ENCODE measurements at places on chromosomes 16 and 17.

- no peak for DNase-seq
These were observed 2.2 kb upstream of the DLX4 start for GRCh38 chr17:49966767-49967166.

DNA sequence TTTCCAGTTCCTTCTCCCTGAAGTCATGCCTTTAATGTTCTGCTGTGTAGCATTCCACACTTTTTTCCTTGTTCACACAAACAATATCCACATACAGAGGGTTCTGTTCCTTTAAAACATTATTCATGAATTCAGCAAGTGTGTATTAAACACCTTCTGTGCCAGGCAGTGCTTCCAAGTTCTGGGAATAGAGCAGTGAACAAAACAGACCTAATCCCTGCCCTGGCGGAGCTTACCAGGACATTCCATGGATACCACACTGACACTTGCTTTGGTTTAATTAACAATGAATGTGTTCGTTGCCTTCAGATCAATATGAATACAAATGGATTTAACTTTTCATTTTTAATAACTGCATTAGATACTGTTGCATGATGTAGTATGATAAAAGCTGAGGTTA lies 57.9 kb upstream of the CLEC19A start:
- DNase-seq = no peak

- no peak for DNase-seq
These were observed 128.4 kb upstream of the TNRC6C start for GRCh38 chr17:77829843-77830799.

- DNase-seq = no peak
These were observed 41.2 kb upstream of the HAS3 start for GRCh38 chr16:69064124-69064763.

DNA sequence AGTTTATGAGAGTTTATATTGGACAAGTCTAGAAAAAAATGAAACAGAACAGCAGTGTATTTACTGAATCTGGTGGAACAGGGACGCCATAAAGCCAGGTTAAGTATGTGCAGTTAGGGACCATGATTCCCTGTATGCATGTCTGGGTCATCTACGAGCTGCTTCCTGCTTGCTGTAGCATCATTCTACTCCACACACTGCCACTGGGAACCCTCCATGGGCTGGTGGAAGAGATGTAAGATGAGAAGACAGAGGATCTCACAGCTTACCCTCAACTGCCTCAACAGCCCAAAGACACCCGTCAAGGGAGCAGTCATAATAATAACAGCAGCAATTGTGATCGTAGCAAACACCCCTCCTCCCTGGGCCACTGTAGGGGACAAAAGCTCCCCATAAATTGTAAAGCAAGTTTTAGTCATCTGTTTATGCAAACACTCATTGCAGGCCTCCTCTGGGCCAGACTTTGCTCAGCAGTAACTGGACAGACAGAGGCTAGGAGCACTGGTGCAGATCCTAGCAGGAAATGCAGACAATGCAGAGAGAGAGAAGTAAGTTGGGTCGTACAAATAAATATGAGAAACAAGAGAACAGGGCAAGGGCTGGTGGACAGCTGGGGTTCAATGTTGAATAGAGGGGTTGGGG lies 188.0 kb downstream of the SOX9 start:
- no peak for DNase-seq

DNA sequence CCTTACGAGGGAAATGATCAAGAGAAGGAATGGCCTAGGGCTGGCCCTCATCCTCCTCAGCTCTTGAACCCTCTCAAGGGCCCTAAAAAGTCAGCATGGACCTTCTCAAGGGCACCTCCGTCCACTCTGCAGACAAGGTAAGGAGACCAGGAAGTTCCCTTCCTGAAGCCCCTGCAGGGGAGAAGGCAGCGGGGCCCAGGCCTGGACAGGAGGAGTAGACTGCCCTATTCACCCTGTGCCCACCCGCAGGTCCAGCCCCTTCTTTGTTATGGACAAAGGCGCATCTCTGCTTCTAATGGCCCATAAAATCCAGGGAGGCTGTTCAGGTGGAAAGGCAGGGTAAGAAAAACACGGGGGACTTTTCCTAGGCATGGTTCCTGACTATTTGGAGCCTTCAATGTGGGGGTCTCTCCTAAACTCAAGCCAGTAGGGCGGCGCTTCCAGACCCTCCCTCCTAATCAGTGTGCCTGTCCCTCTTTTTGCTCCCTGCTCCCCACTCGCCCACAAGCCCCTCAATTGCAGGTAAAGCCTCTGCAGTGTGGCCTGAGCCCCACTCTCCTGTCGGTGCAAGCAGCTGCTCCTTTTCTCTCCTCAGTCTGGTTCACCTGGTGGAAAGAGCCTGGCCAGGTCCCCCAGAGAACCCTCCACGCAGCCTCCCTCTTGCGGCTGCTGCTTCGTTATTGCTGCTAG lies 28.2 kb downstream of the AXIN2 start:
- no peak for DNase-seq
